Skeletal muscle cell (primary cell): ENCODE measurements at places on chromosomes 13 and 19.

GRCh38 chr13:46507981-46508380, 45.0 kb upstream of the LRCH1 start:
- no peak for DNase-seq

- no peak for DNase-seq
Observed at GRCh38 chr13:36870050-36870692, 49.9 kb downstream of the SMAD9 start.

- no peak for DNase-seq
Observed at GRCh38 chr19:48551437-48552302, at the start of gene SULT2B1. Gene SULT2B1 (plus strand): TSS chr19:48552172. CDS start chr19:48552253, 81 bp downstream.

DNA sequence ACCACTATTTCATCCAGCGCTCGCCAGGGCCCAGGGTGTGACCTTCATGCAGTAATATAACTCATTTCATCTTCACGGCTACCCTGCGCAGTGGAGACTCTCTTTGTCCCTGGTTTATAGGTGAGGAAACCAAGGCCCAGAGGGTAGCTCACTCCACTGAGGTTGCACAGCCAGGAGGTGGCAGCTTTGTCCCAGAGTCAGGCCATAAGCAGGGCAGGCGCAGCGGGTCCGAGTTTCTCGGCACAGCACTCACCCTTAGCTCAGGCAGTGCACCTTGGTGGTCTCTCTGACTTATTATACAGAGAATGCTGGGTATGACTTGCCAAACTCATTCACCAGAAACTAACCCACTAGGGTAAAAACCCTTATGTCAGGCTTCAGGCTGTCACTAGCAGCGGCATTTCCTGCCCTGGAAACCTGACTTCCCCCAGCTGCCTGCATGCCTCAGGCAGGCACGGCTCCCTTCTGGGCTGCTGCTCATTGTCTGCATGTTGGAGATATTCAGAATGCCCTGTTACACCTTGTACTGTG, 24.5 kb downstream of the PPP5C start:
- no peak for DNase-seq

GRCh38 chr19:41563854-41564514, 12.0 kb upstream of the CEACAM21 start:
- DNase-seq = no peak

DNA sequence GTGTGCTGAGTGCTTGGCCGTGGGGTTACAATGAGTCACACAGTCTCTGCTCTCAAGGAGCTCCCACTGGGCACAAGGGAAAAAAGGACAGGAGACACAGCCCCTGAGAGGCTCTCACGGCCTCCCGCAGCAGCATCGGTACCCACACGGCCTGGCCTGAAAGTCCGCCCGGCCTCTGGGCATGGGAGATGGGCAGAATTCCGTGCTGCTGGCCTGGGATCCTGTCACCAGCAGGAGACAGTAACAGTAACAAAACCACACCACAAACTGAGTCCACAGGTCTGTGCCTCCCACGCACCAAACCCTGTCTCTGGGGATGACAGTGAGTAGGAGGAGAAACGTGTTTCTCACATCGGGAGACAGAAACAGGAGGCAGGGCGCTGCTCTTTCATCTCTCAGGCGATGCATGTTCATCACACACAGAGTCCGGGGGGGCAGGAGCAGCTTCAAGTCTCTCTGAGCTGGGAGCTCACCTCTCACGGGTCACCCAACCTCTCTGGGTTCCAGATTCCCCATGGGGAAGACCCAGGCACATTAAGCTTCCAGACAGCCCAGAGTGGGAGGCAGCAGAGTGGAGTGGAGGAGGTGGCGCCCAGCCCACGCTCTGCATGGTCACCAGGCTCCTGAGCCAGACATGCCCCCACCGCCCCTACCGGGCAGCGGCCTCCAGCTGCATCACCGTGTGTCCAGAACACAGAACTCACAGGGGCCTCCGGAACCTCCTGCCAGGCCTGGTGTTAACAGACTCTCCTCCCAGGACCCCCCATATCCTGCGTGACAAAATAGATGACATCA, 124.7 kb upstream of the VSTM2B start:
- no peak for DNase-seq

GRCh38 chr13:113616281-113616906, 31.8 kb downstream of the TFDP1 start:
- DNase-seq = no peak

GRCh38 chr19:31616031-31616430, 266.8 kb upstream of the TSHZ3 start:
- DNase-seq = no peak

DNA sequence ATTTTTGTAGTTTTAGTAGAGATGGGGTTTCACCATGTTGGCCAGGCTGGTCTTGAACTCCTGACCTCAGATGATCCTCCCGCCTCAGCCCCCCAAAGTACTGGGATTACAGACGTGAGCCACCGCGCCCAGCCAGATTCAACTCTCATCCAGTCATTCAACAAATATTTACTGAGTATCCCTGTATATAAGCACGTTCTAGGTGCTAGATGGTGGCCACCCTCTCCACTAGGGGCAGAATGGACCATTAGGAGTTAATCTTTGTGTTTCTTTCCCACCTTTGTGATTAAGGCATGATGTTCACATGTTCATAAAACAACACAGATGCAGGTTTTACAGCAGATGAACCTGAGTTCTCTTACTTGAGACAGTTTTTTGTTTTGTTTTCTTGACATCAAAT, 7.3 kb downstream of the SHKBP1 start:
- no peak for DNase-seq

- DNase-seq = no peak
Observed at GRCh38 chr19:49489601-49490167, 2.3 kb downstream of the RPL13A start.

- DNase-seq = no peak
Observed at GRCh38 chr19:42421591-42422031, 5.6 kb downstream of the LIPE start.

DNA sequence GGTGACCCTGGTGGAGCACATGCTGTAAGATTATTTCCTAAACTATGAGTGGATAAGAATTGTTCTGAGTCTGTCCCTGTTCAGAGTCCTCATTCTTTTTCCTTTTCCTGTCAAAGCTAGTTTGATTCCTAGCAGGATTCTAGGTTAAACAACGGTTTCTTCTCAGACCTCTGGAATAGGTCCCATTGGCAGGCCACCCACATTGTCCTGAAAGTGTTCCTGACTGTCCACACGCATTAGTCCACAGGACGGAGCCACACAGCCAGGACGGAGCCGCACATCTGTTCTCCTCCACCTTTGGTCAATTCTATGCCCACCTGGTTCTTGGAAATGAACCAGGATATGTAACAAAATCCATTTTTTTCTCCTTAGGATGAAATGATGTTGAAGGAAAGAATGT, 46.1 kb downstream of the ANKRD10 start:
- no peak for DNase-seq

GRCh38 chr19:14536926-14537692, 7.7 kb downstream of the TECR start:
- no peak for DNase-seq

DNA sequence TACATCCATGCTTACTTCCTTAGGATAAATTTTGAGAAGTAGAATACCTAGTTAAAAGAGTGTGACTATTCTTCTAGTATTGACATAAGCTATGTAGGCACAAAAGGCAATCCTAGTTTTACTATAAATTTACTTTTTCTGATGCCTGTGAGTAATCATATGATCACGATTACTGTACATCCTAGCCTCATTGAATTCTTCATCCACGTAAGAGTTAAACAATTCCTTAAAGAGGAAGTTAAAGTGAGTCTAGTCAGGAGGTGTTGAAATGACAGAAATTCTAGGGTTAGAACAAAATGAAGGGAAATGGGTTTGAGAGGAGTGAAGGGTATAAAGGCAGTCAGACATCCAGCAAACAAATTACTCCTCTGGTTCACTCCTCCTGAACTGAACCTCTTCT, at the start of gene ACOD1:
TSS of gene ACOD1 (plus strand) at position 363 of the 400 bp plus-strand sequence. CDS start 48 bp downstream, outside the sequence.
- DNase-seq = no peak

DNA sequence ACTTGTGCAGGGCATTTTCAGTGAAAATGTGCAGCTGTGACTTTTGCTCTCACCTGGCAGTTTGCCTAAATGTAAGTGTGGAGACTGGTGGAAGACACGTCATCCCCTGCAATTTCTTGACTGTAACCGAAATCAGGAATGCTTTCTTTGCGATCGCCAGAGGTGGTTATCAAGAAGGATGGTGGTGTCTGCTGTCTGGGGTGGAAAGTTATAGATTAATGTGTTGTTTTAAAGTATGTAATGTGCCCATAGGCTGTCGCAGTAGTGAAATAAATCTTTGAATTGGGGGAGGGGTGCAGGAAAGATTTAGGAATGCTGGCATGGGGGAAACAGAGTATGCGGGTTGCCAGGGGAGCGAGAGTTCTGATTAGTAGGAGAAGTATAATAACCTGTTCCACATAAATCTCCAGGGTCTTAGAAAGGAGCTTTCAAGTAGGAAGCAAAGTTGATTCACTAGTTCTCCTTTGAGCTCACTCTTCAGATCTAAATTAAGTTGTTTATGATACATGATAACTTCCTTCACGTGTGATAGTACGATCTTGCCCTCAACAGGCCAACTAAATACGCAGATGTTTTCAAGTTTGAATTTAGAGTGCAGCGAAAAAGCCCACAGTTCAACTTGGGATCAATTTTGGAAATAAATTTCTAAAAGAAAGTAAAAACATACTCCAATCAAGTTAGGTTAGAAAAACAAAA, 1520.0 kb upstream of the SLC10A2 start:
- peak; percentile 71 for DNase-seq

- DNase-seq = peak; percentile 48
Observed at GRCh38 chr13:32142956-32143375, 111.4 kb downstream of the FRY start.

DNA sequence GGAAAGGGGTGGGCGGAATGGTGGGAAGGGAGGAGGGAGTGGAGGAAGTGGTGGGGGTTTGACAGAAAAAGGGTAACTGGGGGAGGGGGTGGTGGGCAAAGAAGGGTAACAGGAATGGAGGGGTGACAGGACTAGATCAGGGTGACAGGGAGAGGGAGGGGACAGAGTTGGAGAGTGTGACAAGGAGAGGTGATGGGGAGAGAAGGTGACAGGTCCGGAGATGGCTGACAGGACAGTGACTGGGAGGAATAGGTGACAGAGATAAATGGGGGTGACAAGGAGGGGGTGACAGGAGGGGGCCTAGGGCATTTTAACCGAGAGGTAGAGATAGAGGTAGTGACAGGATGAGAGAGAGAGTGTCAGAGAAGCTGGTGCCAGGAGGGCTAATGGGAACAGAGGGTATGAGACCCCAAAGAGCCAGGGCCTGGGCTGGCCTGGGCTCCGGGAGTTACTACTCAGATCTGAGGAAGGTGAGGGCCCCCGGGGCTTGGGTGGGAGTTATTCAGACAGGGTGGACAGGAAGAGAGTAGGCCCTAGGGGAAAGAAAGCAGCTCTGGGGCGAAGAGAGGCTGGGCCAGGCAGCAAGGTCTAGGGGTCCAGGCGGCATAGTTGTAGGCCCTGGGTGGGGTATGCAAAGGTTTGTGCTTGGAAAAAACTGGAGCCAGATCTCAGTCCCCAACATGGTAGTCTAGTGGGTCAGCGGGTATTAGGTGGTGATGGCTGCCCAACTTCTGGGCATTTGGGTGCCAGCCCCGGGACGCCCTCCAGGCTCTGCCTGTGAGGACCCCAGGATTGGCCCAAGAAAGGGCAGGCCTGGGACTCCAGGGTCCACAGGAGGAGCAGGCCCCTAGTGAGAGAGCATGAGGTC, 660 bp downstream of the CIC start:
- no peak for DNase-seq

GRCh38 chr13:77002590-77003190, 10.8 kb downstream of the CLN5 start:
- DNase-seq = no peak
